Stimulated activated CD8-positive, alpha-beta memory T cell treated with anti-CD3 and anti-CD28 coated beads, Interleukin-4, amount 100 ng/mL, for 4 hours (primary cell): ENCODE measurements at places on chromosomes 16 and 17.
A peak's percentile ranks its signal among the peaks of the same experiment; 100 is the strongest.

DNA sequence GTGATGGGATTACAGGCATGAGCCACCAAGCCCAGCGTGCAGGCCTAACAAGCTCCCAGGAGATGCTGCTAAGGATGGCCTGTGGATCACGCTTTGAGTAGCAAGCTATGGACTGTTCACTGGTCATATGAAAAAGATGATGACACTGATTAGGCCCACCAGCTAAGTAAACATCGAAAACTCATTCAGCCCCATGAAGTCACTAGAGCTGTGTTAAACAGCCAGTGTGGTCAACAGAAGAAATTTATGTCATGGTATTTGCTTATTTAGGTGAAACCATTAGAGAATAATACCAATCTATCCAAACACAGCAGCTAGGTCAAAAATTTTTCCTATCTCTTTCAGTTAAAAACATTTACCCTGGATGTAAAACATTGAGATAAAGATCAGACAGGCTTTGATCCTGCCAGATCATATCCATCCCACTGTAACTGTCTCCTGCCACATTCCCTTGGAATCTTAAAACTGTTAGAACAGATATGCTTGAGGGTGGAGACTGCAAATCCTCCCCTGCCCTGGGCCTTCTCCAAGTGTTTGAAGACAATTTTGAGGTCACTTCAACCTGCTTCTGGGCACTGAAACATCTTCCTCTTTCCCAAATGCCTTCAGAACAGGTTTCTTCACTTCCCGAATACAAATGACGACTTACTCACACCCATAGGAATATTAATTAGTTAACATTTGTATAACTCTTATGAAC lies 30.9 kb downstream of the HOXB1 start:
- no peak for DNase-seq

- no peak for DNase-seq
Measured at GRCh38 chr16:4115209-4115948, 863 bp downstream of the ADCY9 start.

GRCh38 chr16:49899991-49900695 lies 44.2 kb upstream of the ZNF423 start:
- DNase-seq, result no peak

DNA sequence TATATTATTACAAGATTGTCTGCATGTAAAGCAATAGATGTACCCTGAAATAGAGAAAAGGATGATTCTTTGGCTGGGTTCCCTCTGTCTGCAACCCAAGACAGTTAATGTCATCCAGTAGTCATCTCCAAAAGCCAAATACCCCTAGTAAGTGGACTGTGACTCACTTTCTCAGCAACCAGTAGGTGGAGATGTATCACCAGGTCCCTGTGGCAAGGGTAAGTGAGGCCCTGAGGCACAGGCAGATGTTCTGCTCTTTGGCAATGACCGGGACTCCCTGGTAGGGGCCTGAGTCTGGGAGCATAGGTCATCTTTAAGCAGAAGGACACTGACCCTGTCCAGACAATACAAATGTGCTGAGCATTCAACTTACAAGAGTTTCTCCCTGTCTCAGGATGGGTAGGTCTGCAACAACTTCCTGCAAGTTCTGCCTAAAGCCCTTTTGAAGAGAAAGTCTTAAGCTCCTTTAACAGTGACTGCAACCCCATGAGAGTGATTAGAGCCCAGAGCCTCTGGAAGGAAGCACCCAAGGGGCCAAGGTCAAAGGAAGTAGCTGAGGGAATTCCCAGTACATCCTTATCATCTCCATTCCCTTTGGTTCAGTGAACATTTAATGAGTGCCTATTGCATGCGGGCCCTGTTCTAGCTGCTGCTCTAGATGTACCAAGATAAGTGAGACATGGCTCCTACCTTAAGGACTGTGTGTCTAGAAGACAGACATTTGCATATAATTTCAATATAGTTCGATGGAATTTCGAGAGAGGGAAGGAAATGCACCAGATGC lies 31.9 kb downstream of the PMP22 start:
- no peak for DNase-seq

DNA sequence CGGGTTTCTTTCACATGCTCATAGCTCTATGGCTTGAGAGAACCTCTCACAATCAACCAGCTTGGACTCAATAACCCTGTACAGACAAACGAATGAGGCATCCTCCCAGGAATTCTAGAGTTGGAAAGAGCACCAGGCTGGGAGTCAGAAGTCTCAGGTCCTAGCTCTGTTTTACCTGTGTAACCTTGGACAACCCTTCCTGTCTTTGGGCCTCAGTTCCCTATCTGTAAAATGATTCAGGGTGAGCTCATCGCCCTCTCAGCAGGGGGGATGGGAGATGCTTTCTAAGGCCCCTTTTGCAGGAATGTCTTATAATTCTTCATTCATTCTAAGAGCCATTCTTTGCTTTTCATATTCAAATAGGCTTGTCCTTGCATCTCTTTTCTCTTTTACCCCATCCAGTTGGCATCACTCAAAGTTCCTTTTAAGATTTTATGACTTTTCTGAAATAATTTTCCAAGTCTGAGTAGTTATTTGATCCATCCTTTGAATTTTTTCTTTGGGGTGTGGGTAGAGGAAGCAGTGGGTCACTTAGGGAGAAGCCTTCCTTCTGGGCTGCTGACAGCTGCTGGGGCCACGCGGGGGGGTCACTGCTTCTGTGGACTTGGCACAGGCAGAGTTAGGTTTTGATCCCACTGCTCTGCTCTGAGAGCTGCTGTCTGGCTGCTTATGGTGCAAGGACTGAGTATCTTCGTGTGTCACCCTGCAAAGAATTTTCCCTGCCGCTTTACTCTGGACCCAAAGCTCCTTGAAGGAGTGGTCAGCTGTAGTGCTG lies 102.7 kb downstream of the UTP18 start:
- DNase-seq, result no peak

DNA sequence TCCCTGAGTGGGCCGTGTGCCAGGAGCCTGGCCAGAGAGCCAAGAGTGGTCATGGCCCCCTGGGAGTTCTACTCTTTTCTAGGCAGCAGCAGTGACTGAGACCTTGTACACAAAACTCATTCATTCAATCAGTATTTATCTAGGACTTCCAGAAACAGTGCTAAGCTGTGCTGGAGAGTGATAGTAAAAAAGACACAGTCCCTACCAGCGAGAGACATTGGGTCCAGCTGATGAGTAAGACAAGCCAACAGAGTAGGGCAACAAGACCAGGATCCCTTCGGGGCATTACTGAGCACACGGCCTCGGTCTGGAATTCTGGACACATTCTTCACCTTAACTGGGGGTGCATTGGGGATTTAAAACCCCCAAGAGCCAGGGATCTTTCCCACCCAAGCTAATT lies 20.2 kb downstream of the CBX4 start:
- no peak for DNase-seq

DNA sequence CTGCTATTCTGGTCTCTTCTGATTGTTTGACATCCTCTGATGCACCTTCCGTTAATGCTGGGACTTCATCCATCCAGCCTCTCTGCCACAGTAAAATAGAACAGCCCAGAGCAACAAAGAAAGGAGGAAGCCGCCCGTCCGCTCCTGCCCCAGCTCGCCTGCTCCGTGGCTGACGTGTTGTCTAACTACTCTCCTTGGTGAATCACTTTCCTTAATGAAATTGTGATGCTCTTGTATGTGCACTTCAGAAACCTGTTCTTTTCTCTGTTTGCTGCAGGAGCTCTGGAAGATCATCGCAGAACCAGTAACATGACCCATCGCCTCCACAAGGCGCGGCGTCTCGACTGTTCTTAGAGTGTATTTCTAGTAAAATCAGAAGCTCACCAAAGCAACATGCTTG lies 24.3 kb downstream of the METTL22 start:
- no peak for DNase-seq

DNA sequence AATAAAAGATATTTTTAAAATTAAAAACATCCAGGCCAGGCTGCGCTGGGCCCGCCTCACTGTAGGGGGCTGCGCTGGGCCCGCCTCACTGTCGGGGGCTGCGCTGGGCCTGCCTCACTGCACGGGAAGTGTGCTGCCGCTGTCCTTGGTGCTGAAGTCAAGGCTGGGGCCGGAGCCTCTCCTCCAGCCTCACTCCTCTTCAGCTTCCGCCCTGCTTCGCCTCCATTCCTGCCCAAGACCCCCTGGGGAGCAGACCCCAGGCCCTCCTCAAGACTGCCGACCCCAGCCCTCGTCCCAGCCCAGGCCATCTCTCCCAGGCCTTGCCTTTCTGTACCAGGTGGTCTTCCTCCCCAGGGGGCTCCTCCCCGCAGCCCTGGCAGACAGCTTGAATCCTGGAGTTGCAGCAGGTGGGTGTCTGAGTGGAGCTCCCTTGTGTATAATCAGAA lies 26.2 kb downstream of the ENDOV start:
- DNase-seq, result no peak

- no peak for DNase-seq
Measured at GRCh38 chr17:76820039-76820438, 48.2 kb upstream of the MGAT5B start.

- DNase-seq, result no peak
Measured at GRCh38 chr16:69438465-69438864, 14.0 kb downstream of the CYB5B start.

DNA sequence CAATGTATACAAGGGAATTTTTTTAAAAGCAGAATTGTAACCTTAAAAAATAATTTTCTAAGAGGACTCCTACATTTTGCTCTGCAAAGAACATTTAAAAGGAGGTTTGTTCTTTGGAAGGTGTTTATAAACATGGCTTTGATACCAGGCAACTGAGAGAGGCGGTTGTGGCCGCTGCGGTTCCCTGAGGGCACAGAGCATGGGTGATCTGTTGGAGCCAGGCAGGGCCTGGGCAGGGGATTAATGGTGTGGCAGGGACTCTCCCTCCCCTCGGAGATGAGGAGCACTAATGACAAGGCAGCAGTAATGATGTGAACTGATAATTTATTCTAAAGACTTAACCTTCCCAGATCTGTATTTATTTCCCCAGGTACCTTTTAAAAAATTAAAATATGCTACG lies 65.4 kb downstream of the WWP2 start:
- no peak for DNase-seq

DNA sequence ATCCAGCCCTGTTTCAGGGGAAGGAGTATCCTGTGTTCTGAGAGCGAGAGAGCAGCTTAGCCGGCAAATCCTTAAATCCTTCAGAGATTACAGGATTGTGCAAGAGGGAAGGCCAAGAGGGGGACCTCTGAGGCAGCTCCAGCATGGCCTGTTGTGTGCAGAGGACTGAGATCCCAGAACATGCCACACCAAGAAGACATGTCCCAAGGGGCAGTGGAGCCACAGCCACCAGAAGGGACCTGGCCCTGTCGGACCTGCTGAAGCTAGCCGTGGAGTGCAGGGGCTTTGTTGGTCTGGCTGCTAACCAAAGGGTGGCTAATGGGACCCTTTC lies 1.6 kb upstream of the MRC2 start:
- no peak for DNase-seq

DNA sequence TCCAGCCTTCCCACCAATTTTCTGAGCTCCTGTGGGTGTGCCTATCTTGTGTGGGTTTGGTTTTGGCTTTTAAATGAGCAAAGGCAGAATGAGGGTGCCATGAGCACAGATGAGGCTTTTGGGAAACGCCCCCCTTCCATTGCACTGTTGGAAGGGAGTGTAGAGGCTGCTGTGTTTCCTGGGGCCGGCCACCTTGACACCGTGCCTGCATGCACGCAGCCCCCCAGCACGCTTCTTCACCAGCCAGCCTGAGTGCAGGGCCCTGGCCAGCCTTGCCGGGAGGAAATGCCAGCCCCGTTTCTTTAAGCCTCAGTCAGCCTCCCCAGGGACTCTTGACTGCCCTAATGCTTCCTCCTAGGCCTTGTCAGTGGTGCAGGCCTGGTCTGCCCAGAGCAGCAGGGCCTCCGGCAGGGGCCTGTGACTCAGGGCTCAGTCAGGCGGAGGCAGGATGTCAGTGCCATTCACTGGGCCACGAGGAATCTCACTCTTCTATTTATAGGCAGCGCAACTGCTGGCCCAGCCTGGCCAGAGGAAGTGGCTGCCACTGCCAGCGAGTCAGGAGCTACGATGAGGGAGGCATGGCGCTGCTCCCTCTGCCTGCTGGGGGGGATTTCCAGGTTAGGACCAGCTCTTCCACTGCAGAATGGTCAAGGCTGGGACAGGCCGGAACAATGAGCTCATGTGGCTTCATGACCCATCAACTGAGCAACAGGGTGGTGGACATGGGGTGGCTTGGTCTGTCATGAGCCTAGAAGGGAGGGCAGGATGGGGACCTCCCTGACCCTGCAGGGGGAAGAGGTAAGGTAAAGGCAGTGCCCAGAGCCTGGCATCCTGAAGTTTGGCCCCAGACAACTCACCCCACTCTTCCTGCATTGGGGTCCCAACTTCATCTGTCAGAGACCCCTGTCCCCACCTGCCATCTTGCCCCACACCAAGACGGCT lies 205.2 kb downstream of the RAB11FIP4 start:
- no peak for DNase-seq

DNA sequence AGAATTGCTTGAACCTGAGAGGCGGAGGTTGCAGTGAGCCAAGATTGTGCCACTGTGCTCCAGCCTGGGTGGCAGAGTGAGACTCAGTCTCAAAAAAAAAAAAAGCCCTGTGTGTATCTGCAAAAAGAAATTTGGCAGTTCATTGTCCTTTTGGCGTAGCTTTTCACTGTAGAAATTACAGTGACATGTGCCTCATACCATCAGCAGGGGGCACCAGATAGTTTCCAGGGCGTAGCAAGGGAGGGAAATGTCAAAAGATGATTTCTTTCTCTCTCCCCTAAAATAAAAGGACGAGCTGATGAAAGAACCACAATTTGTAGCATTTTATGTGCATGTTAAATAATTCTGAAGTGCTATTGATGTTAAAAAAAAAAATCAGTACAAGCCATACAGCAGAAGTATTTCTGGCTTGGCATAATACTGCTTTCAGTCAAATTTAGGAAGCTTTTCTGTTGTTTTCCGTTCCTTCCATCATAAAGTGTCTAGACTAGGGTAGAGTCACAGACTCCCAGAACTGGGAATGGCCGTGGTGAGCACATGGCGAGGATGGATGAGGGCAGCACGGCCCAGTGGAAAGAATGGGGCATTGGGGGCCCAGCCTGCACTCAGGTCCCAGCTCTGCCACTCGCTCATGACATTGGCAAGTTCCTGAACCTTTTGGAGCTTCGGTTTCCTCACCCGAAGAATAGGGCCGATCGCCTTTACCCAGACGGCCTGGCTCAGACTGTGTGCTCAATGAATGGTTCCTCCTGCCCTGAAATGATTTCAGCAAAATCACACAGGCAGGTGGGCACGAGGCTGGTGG lies 59.8 kb upstream of the RPH3AL start:
- peak; percentile 45 for DNase-seq

DNA sequence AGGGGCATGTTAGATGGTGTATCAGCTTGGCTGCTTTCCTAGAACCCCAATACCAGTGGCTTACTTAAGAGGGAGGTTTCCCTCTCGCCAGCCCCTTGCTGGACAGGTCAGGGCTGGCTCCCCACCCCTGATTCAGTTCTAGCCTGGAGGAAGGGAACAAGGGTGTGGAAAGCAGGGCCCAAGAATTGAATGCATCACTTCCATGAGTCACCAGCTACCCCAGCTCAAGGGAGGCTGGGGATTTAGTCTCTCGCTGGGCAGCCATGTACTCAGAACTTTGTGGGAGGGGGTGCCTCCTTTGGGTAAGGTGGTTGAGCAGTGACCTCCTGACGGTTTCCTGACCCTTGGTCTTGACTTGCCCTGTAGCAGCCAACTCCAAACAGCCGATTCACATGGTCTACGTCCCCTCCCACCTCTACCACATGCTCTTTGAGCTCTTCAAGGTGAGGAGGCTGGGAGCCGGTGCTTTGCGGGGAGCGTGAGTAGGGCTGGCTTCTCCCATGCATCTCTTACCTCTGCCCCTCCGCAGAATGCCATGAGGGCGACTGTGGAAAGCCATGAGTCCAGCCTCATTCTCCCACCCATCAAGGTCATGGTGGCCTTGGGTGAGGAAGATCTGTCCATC lies 12.8 kb downstream of the PDK2 start:
- DNase-seq, result no peak

- DNase-seq, result no peak
Measured at GRCh38 chr17:27853091-27853490, 40.1 kb downstream of the LYRM9 start.

GRCh38 chr17:75778861-75779249 lies 5.8 kb upstream of the UNK start:
- peak; percentile 45 for DNase-seq
